ENCODE measurements at places on chromosomes 1 and 21. TPM values are rescaled to one million over a fixed set of nuclear protein-coding genes. Genes with fewer than 3 reads are reported as not detected.
A peak's percentile ranks its signal among the peaks of the same experiment; 100 is the strongest.

ICOSLG gene
- total RNA-seq: 2.7 TPM

GNAT2 gene
- not detected for total RNA-seq

MOB3C gene
- total RNA-seq: 17.2 TPM

COL9A2 gene
- total RNA-seq: 8.7 TPM

AHCTF1 gene
- 45.7 TPM for total RNA-seq

RHD gene
- 0.69 TPM for total RNA-seq

LCE6A gene
- total RNA-seq: not detected

KIFAP3 gene
- total RNA-seq: 60.0 TPM

CXADR gene
- 44.2 TPM for total RNA-seq

DNA sequence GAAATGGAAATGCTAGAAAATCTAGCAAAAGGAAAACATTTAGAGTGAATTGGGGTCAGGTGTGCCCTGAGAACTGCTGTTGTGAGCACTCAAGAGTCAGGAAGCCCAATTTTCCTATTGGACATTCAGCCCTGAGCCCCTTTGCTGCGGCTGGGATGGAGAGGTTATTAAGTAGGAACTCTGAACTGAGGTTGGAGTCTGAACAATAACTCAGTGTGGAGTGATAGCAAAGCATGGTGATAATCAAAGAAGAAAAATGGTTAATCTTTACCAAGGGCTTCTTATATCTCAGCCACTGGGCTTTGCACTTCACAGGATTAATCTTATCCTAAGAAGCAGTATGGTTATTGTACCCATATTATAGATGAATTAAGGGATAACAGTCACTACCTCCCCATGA is 52.0 kb downstream of the TMCO4 start:
- DNase-seq: no peak

GRCh38 chr1:62784509-62785365 is 805 bp downstream of the ATG4C start:
- DNase-seq: no peak

DNA sequence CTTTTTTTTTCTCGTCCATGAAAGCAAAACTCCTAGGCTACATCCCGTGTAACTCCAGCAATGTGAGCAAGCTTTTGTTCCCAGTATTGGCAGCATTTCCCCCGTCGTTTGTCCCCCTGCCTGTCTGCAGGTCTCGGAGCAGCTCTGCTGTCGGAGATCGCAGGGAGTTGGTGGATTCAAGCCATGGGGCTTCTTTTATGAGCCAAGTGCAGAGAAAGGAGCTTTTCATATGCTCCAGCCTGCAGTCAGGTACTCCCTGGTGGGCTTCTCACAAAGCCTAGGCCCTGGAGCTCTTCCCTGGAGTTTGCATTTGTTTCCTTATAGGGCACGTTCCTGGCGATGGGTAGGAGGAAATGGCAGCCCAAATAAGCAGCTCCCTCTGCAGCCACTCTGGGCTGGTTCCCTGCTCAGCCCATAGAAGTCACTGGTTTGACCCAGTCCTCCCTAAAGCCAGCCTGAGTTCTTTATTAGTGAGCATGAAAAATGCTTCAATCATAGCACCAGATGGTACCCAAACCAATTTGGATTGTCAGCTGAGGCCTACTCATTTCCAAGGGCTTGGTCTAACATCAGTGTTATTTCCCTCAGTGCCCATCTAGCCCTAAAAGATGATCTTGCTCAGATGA is 78.3 kb downstream of the NUF2 start:
- no peak for DNase-seq

DNA sequence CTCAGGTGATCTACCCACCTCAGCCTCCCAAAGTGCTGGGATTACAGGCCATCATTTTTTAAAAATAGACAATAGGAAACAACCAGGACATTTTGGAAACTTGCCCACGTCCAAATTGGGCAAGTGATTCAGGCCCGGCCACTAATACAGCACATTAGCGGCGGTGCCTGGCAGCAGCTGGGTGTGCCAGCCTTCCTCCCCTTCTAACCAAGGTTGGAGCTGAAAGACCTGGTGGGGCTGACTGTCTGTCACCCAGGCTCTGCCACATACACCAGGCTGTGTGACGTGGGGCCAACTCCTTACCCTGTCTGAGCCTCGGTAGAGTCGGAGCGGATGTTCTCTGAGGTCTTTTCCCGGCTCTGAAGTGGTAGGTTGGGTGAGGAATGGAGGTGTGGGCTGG is 29.6 kb upstream of the TMEM51 start:
- no peak for DNase-seq

DNA sequence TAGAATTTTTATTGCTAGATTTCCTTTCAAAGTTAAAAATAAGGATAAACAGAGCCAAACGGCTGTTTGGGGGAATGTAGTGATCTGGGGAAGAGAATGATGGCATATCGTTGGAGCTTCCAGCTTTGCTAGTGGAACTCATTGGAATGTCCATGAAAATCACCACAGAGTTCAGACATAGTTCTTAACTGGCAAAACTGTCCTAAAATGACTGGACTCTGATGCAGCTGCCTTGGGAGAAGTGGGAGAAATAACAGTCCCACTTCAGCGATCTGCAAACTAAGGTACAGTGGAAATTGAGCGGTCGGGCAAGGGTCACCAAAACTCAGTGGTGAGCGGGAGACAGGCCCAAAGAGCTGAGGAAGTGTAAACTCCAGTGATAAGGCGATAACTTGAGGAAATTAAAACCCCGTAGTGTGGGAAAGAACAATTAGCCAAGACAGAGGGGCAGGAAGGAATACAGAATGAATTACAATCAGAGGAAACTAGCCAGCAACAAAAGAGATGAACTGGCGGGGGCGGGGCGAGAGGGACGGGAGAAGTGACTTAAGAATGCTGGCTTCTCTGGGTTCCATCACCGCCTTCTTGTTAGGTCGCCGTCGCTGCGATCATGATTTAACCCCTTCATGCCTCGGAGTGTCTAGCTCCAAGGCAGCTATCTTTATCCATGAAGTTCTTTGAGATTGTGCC is 89.8 kb upstream of the ARHGAP29 start:
- DNase-seq: no peak

GRCh38 chr1:175182201-175182746 is 10.3 kb downstream of the KIAA0040 start:
- DNase-seq: no peak

GRCh38 chr21:44050276-44050675 is 38.2 kb downstream of the TRAPPC10 start:
- DNase-seq: no peak

DNA sequence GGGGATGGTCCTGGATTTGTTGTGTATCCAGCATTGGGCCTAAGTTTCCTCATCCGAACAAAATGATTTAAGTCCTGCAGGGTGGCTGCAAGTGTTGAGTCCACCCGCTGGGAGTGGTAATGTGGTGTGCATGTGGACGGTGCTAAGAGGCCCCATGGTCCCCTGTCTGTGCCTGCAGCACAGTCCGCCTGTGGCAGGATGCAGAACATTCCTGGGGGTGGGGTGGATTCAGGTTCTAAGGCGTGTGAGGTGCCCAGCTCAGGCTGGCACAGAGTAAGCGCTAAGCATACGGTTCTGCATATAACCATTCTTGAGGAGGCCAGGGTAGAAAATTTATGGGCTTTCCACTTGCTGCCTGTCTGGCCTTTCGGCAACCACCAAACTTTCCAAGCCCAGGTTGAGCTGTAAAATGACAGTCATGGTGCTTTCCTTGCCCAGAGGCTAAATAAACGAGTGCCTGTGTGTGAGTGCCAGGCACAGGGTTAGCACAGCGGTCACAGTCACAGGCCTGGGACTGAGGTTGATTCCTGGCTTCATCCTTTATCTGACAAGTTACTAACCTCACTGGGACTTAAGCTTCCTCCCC is 30.7 kb downstream of the SLC2A1 start:
- no peak for DNase-seq

GRCh38 chr1:200873116-200873670 is 412 bp downstream of the GPR25 start:
- no peak for DNase-seq

GRCh38 chr1:40107290-40107959 is 10.4 kb upstream of the PPT1 start:
- DNase-seq: peak; percentile 35

- no peak for DNase-seq
These were observed 15.1 kb downstream of the TBX15 start for GRCh38 chr1:118973032-118973431.

DNA sequence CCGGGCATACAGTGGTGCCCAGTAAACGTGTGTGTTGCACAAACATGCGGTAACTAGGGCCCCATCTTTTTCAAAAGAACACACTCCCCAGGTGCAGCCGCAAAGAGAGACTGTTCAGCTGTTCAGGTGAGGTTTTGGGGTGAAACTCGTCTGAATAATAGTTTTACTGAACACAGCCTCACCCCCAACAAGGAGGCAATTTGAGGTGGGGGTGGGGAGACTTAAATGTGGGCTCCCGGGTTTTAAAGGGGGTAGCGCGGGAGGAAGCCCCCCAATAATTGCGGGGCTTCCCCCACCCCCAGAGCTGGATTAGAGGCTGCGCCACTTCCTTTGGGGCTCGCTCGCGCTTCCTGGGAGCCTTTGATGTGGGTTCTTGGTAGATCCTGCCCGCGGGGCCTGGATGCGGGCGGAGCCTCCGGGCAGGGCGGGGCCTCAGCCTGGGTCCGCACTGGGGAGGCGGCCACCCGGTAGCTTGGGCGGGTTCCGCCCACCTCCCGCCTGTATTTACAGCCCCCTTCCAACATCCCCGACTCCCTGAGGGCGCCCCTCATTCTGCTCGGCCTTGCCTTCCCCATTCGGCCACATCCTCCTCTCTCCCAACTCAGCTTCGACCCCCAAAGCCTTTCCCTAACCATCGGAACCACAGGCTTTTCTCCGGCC is 6.4 kb upstream of the EPHA2 start:
- no peak for DNase-seq

GRCh38 chr1:241590719-241591118 is 49.5 kb downstream of the CHML start:
- DNase-seq: no peak

- DNase-seq: no peak
These were observed 3.1 kb downstream of the IL6R start for GRCh38 chr1:154408174-154408777.

- no peak for DNase-seq
These were observed 568 bp downstream of the TRIM45 start for GRCh38 chr1:117120774-117121588.

- DNase-seq: no peak
These were observed 6.3 kb downstream of the KIF21B start for GRCh38 chr1:201016943-201017827.

DNA sequence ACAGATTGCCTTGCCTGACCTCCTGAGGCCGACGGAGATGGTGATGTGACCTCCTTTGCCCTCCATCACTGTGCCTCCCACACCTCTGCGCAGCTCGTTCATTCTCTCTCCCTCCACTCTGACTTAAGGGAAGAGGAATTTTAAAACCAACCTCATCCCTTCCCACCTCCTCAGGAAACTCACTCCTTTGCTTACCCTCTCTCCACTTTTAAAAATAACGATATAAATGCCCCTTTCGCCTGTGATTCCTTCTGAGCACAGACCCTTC is 21.2 kb downstream of the LRRN2 start:
- no peak for DNase-seq

DNA sequence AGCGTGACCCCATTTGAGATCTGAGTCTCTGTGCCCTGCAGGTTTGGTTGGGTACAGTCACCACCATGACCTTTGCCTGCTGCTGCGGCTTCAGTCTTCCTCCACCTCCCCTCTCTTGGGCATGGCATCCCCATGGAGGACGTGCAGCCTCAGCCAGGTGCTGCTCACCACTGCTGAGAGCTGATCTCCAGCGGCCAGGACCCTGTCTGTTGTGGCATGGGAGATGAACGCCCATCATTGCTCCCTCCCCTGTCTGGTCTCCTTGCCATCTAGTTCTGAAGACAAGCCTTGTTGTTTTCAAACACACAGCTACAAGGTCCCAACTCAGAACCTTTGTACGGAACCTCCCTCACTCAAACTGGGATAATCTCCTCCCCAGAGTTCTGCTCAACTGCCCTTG is 19.2 kb upstream of the PKP1 start:
- DNase-seq: no peak

DNA sequence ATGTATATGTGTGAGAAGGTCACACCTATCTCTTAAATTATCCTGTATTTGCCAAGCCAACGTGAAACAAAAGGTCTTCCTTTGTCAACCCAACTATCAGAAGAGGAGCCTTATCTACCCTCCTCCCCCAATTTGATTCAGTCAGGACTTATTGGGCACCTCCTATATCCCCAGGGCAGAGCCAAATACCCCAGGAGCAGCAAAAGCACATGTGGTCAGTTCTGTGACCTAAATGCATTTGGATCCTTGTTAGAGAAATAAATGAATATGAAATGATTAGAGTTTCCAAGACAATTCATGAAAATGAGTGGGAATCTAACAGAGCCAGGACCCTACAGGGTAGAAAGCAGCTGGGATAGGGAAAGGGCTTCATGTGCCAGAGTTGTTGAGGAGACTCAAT is 37.0 kb upstream of the KCND3 start:
- no peak for DNase-seq

DNA sequence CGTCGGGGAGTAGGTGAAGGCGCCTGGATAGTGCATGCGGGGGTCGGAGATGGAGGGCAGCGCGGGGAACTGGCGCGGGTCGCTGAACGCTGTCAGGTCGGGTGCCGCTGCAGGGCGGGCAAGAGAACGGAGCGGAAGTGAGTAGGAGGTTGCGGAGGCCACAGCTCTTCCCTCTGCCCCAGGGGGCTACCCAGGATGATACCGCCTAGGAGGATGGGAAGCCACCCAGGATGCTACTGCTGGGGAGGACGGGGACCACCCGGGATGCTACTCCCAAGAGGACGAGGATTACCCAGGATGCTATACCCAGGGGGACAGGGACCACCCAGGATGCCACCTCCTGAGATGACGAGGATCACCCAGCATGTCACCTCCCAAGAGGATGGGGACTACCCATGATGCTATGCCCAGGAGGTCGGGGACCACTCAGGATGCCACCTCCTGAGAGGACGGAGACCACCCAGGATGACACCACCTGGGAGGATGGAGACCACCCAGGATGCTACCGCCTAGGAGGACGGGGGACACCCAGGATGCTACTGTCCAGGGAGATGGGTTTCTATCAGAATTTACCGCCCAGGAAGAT is 123.8 kb downstream of the CLIC6 start:
- DNase-seq: no peak

GRCh38 chr1:151892190-151892589 is 17.1 kb downstream of the THEM4 start:
- no peak for DNase-seq

DNA sequence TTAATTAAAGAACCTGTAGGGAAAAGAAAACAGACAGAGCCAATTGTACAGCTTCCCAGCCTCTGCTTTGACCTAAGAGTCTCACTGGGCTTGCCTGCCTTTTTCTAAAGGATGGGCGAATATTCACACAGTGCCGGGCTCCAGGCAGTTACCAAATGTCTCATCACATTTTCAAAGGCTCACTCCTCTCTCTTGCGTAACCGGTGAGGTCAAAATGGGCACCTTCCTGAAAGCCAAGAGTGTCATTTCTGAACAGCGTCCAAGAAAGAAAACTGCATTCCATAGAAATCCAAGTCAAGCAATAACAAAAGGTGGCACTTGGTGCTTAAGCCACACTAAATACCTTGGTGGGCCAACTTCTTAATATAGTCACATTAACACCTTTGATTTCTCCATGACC is 710 bp upstream of the PALMD start:
- no peak for DNase-seq

DNA sequence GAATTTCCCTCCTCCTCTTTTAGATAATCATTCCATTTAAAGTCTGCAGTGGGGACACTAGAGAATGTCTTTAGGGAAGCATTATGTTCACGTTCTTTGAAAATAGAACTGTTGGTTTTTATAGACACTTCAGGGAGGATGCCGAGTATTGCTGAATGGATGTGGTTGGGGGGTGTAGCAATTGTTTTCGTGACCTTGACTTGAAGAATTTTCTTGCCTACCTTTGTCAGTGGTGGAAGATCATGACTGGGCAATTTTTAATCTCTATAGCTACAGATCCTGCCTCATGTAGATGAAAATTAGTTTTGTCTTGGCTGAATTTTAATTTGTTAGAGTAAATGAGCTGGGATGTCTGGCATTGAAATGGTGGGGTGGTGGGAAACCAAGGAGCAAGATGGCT is 3.8 kb downstream of the SMG7 start:
- DNase-seq: no peak

All from urinary bladder (tissue), 4 donors.